ENCODE measurements at places on chromosomes 7 and 10.

- peak; percentile 74 for DNase-seq
Measured at GRCh38 chr10:3873728-3874461, 88.9 kb upstream of the KLF6 start.

DNA sequence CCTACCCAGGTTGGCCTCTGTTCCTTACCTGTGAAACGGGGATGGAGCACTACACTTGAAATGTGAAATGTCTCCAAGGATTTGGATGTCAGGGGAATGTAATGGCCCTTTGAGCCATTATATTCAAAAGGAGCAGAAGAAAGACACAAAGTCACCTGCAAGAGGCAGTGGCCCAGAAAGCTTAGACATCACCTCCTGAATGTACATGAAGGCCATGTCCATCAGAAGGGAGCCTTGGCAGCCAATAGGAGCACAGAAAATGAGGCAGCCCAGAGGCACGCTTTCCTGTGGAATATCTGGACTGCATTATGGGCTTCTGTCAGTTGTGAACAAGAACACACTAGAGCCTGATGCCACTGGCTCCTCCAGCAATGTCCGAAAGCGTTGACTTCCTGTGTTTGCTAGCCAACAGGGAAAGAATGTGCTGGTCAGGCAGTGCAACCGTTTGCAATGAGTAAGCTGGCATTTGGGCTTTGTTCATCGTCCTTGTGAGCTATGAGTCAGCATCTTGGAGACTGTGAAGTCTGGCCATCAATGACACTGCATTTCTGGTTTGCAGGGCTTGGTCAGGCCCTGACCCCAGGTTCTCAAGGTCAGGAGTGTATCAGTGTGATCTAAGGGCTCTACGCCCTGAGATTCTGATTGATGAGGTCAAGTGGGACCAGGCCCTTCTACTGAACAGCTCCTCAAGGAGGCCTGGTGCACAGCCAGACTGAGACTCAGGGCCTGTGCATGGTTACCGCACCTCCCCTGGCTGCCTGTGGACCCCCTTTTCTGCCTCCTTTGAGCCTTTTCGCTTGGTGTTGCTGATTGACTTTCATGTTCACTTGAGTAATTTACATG lies 222.4 kb downstream of the RPS24 start:
- no peak for DNase-seq

- DNase-seq, result no peak
Measured at GRCh38 chr7:117992635-117993376, 119.6 kb upstream of the CTTNBP2 start.

GRCh38 chr10:102779680-102780526 lies 36.2 kb downstream of the WBP1L start:
- no peak for DNase-seq

DNA sequence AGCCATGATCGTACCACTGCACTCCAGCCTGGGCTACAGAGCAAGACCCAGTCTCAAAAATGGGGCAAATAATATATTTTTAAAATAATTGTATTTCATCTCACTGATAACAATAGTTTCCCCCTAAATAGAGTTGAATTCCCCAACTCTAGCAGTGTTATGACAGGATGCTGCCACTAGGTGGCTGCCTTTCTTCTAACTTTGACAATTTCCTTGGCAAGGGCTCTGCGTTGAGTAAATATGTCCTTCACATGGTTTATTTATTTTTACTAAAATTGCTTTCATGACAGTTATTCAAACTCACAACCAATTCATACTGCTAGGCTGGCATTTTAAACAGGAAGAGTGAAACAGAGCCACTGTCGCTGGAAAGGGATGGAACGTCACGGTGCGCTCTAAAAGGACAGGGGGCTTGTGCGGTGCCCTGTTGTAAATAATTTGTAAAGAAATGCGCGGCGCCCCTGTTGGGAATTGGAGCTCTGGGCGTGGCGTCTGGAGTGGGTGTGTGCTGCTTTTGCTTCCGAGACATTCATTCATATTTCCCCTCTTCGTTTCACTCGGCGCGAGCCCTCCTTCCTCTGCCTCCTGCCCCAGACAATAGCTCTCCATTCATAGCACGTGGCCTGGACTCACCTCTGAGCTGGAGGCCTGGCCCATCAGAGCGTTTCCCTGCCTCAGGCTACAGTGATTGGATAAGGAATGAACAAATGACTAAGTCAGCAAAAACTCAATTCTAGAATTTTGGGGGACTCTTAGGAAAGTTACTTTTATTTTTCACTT lies 20.5 kb upstream of the PITRM1 start:
- peak; percentile 62 for DNase-seq

- no peak for DNase-seq
Measured at GRCh38 chr7:96636979-96637378, 72.7 kb downstream of the SEM1 start.

- DNase-seq, result no peak
Measured at GRCh38 chr7:15593382-15593781, 31.6 kb upstream of the AGMO start.

DNA sequence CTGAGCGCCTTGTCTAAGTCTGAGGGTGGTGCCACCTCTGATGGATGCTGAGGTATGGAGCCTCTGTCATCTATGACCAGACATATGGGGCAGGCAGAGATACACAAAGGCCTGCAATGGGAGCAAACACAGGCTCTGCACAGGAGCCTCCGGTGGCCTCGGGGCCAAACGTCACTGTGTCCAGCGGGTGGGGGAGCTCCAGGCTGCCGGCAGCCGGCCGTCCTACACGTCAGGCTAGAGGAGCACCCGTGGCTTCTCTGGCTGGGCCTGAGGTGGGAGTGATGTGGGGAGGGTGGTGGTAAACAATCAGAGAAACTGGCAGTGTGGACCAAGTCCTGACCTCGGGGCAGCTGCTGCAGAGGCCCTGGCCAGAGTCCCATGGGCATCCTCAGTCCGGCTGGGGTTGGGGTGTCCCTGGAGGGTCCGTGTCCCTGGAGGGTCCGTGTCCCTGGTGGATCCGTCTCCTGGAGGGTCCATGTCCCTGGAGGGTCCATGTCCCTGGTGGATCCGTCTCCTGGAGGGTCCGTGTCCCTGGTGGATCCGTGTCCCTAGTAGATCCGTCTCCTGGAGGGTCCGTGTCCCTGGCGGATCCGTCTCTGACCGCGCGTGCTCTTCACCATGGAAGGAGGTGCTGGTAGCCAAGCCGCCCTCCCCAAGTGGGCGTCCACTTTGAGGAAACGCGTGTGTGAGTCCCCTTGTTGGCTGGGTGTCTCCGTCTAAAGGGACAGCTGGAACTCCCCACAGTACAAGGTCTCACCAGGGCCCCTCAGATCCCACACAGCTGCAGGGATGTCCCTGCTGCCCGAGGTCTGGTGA lies 24.2 kb upstream of the FAM20C start:
- no peak for DNase-seq

GRCh38 chr10:62506371-62506770 lies 132.2 kb downstream of the ZNF365 start:
- DNase-seq, result no peak

DNA sequence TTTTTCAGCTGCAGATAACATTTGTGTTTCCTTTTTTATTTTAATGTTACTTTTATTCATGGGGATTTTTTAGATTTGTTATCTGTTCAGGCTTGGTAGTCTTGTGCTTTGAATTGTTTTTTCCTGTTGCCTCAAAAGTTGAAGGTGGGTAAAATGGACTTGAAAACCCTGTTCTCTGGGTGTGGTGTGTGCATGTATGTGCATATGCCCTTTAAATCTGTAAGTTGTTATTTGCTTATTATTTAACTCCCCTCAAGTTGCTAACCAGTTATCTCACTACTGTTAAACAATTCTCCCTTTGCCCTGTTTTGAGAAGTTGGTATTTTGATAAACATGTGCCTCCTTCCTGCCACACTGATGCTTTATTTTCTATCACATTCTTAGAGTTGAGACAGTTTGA lies 30.6 kb downstream of the TSPAN14 start:
- no peak for DNase-seq

DNA sequence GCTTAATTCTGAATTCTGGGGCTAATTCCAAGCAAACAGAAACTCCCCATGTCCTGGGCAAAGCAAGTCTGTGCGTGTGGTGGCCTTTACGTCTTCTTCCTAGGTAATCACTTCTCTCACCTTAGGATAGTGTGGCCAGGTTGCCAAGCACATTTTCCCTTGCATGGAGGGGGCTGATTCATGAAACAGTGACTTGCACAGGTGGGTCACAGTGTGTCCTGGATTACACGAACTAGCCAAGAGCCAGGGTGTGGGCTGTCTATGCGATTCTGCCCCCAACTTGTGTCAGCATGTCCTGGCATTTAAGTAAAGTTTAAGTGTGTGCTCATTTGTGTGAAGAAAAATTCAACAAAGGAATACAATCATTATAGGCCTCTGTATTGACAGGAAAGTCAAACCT lies 18.5 kb upstream of the SEM1 start:
- no peak for DNase-seq

GRCh38 chr10:6669269-6669859 lies 89.3 kb upstream of the PRKCQ start:
- peak; percentile 44 for DNase-seq

DNA sequence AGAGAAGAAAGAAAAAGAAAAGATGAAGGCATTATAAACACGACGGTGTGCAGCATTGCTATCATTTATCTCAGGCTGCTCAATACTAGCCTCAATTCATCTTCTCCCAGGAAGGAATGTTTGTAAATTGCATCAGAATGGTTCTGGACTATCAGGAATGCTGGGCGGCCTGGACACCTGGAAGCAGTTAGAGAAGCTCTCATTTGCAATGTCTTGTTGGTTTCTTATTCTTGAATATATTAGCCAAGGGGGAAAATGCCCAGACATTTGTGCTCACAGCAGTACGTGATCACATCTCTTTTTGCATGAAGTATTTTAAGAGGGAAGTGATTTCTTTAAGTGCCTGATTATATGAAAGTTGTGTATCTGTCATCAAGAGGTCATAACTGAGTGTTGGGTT lies 85.6 kb upstream of the IMMP2L start:
- no peak for DNase-seq

- no peak for DNase-seq
Measured at GRCh38 chr10:30786906-30787305, 157.4 kb upstream of the LYZL2 start.

- DNase-seq, result no peak
Measured at GRCh38 chr7:63071920-63072319, 926.7 kb upstream of the ZNF722 start.

- DNase-seq, result peak; percentile 76
Measured at GRCh38 chr7:87876869-87877234, 559 bp downstream of the DBF4 start.

DNA sequence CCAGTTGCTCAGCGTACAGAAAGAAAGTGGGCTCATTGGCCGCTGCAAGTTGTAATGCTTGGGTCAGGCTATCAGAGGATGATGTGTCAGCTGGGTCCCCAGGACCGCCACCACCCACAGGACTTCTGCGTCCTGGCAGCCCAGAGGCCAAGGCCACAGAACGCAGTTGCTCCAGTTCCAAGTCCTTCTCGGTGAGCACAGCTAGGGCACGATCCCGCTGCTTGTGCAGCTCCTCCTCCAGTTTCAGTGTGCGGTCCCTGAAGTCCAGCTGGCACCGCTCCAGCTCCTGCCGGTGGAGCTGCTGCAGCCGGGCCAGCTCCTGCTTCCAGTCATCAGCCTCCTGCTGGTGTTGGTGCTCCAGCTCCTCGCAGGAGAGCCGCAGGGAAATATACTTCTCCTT lies 3.0 kb downstream of the GCC1 start:
- no peak for DNase-seq

GRCh38 chr10:14556285-14556956 lies 218.3 kb downstream of the FAM107B start:
- peak; percentile 95 for DNase-seq

- no peak for DNase-seq
Measured at GRCh38 chr10:113000876-113001598, 51.0 kb downstream of the TCF7L2 start.

DNA sequence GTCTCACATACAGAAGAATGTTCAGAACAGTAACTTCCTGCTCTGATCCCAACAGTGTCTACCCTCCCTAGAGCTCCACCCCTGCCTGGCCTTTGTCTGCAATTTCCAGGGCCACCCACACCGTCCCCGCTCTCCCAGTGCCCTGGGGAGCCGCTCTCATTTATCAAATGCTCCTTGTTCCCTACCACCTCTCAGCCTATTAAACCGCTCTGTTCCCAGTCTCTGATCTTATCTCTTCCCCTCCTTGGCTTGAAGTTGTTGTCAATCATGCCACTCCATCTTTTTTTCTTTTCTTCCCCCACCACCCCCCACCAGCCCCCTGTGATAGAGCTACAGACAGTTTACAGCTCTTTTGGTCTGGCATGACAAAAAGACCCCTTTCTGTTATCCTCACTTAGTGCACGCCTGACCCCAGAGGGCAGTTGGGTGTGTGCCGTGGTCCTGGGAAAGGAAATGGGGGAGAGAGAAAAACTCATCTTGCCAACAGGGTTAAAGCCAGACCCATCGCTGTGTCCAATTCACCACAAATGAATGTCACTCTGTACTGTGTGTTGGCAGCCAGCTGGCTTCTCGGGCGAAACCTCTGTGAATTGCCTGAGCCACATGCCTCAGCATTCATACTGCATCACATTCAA lies 28.8 kb upstream of the HECTD2 start:
- no peak for DNase-seq

DNA sequence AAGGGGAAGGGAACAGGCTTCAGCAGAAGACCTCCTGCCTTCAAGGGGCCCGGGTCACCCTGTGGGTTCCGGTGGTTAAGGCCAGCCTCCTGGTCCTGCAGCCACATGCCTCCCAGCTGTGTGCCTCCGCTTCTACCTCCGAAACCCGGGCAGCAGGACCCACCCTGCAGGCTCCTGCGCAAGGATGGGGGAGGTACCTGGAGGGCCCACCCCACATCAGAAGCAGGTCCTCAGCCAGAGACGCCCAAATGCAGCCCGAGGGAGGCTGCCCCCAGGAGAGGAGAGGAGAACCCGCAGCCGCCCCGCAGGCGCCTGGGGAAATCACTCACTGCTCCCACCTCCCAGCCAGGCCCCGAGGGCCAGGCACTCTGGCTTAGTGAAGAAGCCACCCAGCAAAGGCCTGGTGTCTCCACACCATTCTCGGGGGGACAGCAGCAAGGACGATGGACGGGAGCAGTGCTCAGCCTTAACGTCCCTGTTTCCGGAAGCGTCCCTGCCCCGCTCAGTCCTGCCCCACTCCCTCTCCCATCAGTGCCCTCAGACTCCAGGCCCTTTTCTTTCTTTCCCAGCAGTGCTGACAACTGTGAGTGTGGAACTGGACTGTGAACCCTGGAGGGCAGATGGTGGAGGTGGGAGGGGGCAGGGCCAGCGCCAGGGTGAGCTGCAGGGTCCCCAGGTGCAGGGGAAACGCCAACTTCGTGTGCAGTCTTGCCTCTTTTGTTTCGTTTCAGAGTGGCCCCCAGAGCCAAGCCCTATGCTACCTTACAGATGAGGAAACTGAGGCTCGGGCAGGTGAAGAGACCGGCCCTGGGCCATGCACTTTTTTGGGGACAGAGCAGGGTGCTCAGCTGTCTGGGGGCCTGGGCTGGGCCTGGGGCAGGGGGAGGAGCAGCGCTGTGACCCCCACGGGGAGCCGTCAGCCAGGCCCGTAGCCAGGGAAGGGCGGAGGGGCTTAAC lies 138.0 kb downstream of the FAM53B start:
- DNase-seq, result no peak

- DNase-seq, result no peak
Measured at GRCh38 chr7:29809533-29810155, 3.3 kb downstream of the WIPF3 start.

GRCh38 chr10:11783558-11783865 lies 39.6 kb upstream of the PROSER2 start:
- DNase-seq, result no peak

Measured in RPMI8226 (cell line).